Activated T-cell treated with anti-CD3 and anti-CD28 coated beads for 1 hour (primary cell): ENCODE measurements at places on chromosomes 12 and 14.

GRCh38 chr14:80047761-80048160 is 163.5 kb downstream of the DIO2 start:
- no peak for DNase-seq

GRCh38 chr12:116962197-116962596 is 51.4 kb downstream of the FBXW8 start:
- no peak for DNase-seq

DNA sequence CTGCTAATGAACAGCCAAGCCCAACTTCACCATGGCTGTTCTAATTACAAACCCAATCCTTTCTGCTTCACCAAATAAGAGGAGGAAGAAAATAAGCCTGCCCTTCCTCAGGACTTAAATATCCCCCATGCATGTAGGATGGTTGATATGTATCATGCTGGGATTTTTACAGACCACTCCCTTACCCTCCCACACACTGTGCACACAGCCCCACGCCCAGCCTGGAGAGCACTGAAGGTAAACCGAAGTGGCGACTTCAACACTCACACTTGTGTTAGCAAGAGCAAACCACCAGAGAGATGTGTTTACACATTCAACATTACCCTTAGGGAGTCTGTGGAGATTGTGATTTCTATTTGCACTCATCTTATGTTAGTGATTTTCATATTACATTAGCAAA is 241.2 kb downstream of the EGLN3 start:
- no peak for DNase-seq

DNA sequence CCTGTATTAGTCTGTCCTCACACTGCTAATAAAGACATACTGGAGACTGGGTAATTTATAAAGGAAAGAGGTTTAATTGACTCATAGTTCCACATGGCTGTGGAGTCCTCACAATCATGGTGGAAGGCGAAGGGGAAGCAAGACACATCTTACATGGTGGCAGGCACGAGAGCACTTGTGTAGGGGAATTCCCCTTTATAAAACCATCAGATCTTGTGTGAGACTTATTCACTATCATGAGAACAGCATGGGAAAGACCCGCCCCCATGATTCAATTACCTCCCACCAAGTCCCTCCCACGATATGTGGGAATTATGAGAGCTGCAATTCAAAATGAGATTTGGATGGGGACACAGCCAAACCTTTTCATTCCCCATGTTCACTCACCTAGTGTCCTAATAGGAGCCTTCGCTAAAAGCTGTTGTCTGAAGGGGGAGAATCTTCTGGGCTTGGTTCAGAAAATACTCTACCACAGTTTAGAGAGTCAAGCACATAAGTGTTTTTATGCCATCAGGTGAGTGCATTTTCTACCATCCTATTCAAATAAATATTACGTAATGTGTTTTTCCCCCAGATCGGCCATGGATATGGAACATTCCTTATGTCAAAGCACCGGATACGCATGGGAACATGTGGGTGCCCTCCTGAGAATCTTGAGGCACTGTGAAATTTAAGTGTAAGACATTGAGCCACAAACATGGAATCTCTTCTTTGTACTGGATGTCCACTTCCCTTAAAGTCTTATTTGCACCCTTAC is 19.1 kb upstream of the KCNK13 start:
- no peak for DNase-seq

- no peak for DNase-seq
Observed at GRCh38 chr12:15092826-15093225, 120.0 kb downstream of the PDE6H start.

- peak; percentile 47 for DNase-seq
Observed at GRCh38 chr12:3752096-3752709, 706 bp downstream of the CRACR2A start.

DNA sequence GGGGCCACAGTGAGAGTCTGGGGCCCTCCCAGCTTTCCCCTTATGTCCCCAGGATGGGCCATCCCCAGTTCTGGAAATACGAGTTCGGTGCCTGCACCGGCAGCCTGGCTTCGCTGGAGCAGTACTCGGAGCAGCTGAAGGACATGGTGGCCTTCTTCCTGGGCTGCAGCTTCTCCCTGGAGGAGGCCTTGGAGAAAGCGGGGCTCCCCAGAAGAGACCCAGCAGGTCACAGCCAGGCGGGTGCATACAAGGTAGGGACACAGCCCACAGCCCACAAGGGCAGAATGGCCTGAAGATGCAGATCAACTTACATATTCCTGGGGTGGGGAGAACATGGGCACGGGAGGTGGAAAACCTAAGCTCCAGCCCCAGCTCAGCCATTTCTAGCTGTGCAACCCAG is 56.1 kb downstream of the DGLUCY start:
- no peak for DNase-seq
